SJSA1 (cell line): ENCODE measurements at places on chromosomes 7 and 10. TPM values are rescaled to one million over a fixed set of nuclear protein-coding genes. Genes with fewer than 3 reads are reported as not detected.

FBXL13 gene
- total RNA-seq = 0.16 and 0.18 TPM in 2 replicates

GRCh38 chr7:124810605-124811004, 45.0 kb upstream of the GPR37 start:
- no peak for DNase-seq

PLAC9 gene
- not detected in 2 replicates for total RNA-seq

- DNase-seq = no peak
Observed at GRCh38 chr10:59896191-59896590, 10.2 kb downstream of the CCDC6 start.

DNA sequence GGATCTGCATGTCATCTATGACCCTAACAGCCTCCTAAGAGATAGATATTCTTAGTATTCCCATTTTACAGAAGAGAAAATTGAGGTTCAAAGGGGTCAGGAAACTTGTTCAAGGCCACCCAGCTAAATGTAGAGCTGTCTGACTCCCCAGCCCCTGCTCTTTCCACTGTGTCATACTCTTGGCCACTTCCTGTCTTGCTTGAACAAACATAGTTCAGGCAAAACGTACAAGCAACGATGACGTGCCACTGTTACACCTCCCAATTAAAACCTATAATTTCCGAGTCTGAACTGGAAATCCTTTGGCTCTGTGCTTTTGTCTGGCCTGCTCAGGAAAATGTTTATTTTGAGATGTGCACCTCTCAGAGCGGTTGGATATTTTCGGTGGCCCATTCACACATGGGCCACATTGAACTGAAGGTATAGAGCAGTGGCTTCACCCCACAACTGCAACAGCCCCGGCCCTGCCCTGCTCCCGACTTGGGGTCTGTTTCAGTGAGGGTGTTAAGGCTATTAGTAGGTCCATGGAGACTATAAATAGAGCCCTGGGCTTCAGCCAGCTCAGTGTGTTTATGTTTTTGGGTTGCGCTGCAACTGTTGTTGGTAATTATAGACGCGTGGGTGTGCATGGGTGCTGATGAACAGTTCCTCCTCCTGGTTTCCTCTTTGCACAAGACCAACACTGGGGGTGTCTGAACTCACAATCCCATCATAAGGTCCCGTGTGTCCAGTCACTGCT, 172.3 kb upstream of the ADO start:
- no peak for DNase-seq
